ENCODE measurements at places on chromosomes 3 and 15.

DNA sequence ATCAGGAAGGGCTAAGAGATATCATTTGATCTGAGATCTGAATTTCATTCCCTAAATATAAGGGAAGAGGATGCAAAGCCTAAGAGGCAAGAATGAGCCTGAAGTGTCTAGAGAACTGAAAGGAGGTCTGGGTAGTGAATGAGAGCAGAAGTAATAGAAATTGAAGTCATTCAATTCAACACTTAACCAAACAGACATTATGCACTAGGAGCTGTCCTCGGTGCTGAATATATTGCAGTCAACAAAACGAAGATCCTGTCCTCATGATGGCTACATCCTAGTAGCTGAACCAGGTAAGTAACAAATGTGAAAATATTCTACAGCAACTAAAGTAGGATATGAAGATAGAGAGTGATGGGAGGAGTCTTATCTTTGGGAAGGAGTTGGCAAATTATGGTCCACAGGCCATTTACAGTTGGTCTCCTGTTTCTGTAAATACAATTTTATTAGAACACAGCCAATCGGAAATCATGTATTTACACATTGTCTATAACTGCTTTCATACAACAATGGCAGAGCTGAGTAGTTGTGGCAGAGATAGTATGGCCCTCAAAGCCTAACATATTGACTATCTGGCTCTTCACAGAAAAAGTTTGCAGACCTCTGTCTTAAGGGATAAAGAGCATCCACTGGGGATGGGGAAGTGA lies 192.9 kb upstream of the CADPS start:
- DNase-seq = no peak

DNA sequence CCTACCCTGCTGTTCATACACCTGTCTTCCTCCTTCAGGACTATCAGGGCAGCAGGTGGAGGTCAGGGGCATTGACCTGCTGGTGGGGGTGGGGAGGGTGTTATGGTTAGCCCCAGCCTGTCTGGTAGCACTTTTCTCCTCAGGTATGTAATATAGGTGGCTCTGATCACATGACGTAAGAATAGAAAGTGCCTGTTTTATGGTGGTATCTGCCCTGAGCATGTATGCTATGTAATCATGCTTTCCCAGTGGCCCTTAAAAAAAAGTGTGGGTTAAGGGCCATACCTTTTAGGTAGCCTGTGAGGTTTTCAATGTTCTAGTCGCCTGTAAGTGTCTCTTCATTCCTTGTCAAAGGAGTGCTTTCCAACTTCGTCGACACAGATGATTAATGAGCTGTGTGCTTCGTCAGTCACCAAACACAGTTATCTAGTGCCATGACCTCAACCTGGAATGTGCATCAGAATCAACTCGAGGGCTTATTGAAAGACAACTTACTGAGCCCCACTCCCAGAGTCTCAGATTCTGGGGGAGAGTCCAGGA lies 86.3 kb downstream of the KLHL25 start:
- no peak for DNase-seq

GRCh38 chr3:14925729-14926591 lies 21.4 kb upstream of the NR2C2 start:
- peak; percentile 57 for DNase-seq

DNA sequence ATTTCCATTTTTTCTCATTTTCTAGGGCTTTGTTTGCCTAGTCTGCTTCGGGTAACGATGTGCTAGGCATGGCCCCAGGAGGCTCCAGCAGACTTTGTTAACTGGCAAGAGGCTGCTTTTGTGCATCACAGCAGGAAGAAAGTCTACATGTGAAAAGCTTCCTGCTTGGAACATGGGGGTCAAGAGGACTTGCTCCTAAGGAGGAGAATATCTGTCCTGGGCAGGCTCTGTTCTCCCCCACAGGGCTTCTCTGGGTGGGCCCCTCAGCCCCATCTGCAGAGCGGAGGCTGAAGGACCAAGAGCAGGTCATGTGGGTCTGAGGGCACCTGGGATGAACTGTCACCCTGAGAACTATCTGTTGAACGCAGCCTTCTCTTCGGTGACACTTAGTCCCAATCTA lies 94.7 kb downstream of the CCNL1 start:
- no peak for DNase-seq

- DNase-seq = peak; percentile 69
Observed at GRCh38 chr15:65980824-65981456, 111.6 kb downstream of the RAB11A start.

- DNase-seq = no peak
Observed at GRCh38 chr3:115469649-115470048, 153.7 kb upstream of the GAP43 start.

- DNase-seq = no peak
Observed at GRCh38 chr15:61205346-61205921, 23.7 kb downstream of the RORA start.

- no peak for DNase-seq
Observed at GRCh38 chr3:157294953-157295352, 135.0 kb upstream of the CCNL1 start.

GRCh38 chr3:77038468-77038929 lies 1.4 kb upstream of the ROBO2 start:
- DNase-seq = peak; percentile 75

DNA sequence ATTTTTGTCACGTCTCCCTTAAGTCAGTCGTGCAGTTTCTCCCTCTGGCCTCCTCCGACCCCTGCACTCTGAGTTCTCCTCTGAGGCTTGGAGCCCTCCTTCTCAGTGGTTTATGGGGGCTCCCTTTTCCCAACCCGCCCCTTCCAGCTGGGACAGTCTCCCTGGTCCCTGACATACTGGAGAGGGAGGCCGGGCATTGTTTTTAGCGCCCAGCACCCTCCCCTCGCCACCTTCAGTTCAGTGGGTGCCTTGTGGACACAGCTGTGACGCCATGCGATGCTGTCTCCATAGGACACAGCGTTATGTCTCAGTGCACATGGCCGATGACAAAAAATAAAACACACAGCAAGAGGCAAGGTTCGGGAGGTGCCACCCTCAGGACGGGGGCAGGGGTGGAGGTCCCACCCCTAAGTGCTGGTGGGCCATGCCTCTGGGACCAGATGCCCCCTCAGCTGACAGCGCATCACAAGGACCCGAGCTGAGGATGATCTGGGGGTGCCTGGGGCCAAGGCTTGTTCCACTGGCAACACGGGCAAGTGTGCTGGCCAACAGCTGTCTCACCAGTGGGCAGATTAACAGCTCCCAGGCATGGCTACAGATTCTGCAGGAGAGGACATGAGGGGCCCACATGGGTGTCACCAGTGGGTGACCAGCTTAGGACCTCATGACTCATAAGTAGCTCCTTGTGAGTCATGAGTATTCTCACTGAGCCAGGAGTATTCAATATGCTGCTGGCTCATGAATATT lies 81.6 kb downstream of the PLXNA1 start:
- DNase-seq = no peak

DNA sequence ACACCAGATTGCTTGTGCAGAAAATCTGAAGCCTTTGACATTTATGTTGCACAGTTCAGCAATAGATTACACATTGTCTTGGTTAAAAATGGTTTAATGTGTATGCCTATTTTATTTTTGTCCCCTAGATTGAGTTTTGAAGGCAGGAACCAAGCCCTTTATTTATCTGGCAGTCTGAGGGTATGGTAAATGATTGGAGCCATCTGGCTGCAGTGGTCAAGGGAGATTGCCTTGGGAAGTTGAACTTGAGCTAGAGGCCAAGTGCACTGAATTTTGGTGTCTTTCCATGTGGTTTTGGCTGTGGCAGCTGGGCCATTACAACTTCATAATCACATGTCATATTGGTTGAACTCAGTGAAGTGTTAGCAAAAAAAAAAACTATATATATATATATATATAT lies 248.7 kb upstream of the C2CD4B start:
- no peak for DNase-seq

DNA sequence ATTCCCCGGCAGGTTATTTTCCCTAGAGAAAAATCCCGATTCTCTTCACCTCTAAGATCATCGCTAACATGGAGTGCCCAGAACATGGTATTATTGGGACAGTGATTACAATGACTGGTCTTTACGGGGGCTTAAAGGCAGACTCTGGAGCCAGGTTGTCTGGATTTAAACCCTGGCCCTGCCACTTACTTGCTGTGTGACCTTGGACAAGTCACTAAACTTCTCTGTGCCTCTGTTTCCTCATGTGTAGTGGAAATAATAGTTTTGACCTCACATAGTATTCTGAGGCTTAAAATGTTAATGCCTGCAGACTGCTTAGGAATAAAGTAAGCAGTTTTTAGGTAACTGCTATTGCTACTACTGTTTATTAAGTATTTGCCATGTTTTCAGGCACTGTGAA lies 4.4 kb downstream of the PLA2G4D start:
- DNase-seq = no peak

DNA sequence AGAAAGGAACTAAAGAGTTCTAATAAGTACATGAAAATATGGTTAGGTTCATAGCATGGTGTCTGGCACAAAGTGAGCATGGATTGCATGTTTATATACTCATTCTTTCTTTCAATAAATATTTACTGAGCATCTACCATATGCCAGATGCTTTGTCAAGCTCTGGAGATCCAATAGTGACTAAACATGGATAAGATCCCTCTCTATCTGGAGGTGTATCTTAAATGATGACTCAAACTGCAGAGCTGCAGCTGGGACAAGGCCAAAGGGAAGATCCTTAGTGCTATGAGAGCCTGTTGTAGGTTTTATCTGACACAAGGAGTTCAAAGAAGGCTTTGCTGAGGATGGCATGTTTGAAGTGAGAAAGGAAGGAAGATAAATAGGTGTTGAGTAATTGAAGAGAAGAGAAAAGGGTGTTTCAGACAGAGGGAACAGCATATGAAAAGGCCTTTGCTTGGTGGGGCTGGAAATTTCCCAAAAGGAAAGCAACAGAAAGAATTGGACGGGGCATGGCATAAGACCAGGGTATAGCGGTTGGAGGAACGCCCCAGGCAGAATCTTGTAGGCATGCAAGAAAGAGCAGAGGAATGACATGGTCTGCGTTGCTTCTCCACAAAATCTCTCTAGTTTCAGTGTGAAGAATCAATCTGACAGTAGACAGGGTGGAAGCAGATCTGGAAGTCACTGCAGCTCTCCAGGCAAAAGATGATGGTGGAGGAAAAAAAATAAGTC lies 239.9 kb upstream of the LRTM1 start:
- no peak for DNase-seq

GRCh38 chr3:76585794-76586392 lies 454.0 kb upstream of the ROBO2 start:
- no peak for DNase-seq

DNA sequence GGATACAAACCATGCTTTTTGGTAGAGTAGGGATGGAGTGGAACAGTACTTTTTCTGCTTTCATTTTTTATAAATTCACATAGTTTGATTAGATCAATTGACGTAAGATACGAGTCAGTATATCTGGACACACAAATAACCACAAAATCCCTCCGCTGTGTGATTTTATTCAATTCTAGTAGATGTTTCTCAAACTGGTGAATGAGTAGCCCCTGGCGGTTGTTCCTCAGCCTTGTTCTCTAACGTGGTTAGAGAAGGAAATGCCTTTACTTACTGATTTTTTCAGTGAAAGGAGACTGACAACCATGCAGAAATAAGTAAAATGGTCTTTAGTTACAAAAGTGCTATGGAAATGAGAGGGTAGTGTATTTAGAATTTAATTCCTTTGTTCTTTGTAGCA lies 161.0 kb downstream of the TCF12 start:
- DNase-seq = no peak

DNA sequence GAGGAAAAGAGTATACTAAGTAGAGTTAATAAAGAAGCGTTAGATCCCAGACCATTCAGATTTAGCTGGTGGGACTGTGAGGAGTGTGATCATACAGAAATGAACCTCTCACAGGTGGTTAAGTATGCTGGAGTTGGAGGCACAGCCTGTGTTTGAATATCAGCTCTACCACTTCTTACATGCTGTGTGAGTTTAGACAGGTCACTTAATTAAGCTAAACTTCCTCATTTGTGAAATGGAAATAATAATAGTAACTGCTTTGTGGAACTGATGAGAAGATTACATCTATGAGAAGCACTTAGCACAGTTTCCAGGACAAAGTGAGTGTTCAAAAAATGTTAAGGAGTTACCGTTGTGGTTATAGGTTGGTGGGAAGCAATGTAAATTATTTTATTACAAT lies 8.4 kb downstream of the ACP3 start:
- DNase-seq = no peak

DNA sequence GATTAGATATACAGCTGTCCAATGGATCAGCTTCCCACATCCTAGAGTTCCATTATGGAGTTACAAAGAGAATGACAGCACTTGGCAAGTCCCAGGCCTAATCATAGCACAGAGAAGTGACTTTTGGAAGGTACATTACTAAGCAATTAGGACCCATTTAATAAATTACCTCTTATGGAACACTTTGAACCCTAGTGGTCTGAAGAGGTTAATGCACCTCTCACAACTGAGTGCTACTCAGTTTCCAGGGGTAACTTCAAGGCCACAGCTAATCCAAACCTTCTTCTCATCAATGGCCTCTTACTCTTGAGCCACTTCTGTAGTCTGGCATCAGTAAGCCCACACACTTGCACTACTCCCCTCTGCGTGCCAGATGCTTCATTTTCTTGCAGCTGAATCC lies 34.9 kb upstream of the MEIS2 start:
- DNase-seq = no peak

- DNase-seq = no peak
Observed at GRCh38 chr3:118101891-118102290, 932.8 kb downstream of the IGSF11 start.

GRCh38 chr3:197734667-197735318 lies 1.9 kb downstream of the RUBCN start:
- DNase-seq = no peak

GRCh38 chr3:70800951-70801350 lies 488.5 kb upstream of the MDFIC2 start:
- no peak for DNase-seq

GRCh38 chr3:33358172-33358781 lies 81.0 kb downstream of the FBXL2 start:
- DNase-seq = no peak

GRCh38 chr3:113607219-113607596 lies 74.9 kb downstream of the SIDT1 start:
- no peak for DNase-seq

GRCh38 chr3:27724459-27725197 lies 2.5 kb upstream of the EOMES start:
- no peak for DNase-seq

Data from 8988T (cell line).